ENCODE measurements at places on chromosomes 1 and 21.

DNA sequence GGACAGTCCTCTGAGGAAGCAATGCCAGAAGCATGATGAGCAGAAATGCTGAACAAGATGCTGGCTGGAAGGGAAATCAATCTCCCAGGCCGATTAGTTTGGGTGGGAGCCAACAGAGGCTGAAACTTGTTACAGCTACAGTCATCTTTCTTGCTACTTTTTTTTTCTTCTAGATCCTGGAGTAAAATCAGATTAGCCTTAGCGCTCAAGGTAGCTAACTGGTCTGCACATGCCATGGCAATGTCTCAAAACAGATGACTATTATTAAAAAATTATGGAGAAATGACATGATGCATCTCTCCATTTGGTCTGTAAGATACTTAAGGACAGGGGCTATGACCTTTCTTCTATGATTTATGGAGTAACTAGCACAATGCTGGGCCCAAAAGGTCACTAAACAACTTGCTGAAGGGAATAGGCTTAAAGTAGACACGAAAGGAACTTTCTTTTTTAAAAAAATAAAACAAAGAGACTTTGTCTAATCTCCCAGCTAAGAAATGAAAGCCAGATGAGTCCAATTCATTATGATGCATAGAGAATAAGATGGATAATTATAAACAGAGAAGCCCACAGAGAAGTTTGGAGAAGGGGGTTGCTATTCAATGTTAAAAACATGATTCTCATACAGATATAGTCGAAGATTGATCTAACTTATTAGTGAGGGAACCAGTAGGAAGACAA, 42.5 kb downstream of the UTP25 start:
- no peak for DNase-seq

DNA sequence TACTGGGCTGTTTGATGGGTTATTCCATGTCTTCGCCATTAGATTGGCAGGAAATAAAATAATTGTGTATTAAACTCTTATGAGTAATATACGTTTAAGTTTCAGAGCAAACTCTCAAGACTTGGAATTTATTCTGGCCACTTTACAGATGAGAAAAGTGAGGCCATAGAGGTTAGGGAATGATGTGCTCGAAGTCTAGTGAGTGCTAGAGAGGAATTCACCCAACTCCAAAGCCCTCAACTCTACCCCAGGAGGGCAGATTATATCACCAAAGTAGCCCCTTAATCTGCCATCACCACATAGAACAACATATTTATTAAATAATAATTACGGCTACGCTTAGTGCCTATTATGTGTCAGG, 440 bp upstream of the MUL1 start:
- DNase-seq = no peak

GRCh38 chr21:38817371-38818324, 11.9 kb downstream of the ETS2 start:
- DNase-seq = no peak

DNA sequence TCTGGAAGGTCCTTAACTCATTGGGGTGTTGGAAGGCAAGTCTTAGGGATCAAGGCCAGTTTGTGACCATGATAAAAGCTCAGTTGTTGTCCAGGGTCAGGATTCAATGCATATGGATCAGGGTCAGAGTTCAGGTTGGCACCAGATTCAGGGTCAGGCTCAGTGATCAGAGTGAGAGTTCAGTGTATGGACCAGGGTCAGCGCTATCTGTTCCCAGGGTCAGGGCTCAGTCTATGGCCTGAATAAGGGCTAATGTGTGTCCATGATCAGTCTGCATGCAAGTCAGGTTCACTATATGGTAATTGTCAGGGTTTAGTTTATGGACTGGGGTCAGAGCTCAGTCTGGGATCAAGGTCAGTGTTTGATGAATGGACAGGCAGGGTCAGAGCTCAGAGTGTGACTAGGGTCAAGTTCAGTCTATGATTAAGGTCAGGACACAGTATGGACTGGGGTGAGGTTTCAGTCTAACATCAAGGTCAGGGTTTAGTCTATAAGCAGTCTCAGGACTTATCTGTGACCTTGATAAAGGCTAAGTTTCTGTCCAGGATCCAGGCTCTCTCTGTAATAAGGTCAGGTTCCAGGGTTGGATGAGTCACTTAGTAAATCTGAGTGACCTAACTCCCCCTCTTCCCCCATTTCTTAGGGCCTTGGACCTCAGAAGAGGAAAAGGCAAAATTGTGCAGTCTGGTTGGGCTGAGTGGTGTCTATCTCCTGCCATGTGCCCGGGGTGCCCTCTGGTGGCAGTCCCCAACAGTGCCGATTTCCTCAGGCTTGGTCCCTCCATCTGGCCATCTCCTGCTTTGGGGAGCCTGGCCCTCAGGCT, 23.8 kb downstream of the KNCN start:
- peak; percentile 82 for DNase-seq

DNA sequence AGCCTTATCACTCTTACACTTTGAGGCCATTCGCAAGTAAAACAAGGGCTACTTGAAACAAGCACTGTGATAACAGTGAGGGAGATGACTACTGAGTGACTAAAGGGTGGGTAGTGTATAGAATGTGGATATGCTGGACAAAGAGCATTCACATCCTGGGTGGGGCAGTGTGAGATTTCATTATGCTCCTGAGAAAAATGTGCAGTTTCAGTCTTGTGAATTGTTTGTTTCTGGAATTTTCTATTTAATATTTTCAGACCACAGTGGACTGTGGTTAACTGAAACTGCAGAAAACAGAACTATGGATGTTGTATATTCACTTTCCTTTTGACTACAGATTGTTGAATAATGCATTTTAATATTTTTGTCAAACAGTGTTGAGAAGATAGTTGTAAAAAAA, 25.1 kb upstream of the B3GALT2 start:
- no peak for DNase-seq

DNA sequence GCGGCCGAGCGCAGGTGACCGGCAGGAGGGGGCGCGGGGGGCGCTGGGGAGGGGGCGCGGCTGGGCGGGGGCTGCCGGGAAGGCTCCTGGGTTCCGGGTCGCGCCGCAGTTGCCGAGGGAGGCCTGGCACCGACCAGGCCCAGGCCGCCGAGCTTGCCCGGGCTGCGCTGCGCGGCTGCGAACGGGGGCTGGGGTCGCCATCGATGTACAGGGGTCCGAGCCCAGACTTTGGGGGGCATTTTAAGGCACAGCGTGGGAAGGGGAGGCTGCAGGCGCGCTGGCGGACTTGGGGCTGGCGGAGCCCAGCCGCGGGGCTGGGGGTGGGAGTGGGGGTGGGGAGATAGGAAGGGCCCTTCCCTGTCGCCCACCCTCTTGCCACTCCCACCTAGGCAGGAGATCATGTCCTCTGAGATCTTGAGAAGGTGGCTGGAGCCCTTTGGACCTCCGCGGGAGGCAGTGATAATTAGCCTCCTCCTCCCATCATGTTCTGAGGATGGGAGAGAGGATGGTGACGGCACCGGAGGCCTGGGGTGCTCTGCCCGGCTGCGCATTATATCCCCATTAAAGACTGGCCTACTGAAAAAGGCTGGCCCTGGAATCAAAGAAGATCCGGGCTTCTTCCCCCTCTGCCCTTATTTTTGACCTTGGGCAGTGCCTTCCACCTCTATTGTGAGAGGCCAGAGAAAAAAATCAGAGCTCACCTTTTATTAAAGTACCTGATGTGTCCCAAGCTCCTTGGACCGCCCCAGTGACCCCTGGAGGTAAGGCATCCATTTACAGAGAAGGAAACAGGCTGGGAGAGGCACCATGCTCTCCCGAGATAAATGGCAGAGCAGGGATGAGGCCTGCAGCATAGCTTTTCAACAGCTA, 497 bp downstream of the FBXO44 start:
- no peak for DNase-seq

DNA sequence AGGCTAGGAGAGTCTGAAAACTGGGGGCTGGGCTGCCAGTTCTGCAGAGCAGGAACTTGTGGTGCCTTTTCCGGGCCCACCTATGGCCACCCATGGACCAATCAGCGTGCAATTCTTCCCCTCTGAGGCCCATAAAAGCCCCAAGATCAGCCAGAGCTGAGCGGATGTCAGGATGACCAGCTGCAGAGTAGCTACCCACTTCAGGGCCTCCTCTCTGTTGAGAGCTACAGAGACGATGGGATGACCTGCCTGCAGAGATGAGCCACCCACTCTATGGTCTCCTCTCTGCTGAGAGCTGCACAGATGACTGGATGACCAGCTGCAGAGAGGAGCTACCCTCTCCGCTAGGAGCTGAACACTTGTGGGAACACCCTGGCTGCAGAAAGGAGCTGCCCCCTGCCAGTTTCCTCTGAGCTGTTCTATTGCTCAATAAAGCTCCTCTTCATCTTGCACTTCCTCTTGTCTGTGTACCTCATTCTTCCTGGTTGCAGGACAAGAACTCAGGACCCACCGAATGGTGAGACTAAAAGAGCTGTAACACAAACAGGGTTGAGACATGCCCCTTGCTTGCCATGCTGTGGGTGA, 12.8 kb upstream of the AADACL4 start:
- DNase-seq = no peak

DNA sequence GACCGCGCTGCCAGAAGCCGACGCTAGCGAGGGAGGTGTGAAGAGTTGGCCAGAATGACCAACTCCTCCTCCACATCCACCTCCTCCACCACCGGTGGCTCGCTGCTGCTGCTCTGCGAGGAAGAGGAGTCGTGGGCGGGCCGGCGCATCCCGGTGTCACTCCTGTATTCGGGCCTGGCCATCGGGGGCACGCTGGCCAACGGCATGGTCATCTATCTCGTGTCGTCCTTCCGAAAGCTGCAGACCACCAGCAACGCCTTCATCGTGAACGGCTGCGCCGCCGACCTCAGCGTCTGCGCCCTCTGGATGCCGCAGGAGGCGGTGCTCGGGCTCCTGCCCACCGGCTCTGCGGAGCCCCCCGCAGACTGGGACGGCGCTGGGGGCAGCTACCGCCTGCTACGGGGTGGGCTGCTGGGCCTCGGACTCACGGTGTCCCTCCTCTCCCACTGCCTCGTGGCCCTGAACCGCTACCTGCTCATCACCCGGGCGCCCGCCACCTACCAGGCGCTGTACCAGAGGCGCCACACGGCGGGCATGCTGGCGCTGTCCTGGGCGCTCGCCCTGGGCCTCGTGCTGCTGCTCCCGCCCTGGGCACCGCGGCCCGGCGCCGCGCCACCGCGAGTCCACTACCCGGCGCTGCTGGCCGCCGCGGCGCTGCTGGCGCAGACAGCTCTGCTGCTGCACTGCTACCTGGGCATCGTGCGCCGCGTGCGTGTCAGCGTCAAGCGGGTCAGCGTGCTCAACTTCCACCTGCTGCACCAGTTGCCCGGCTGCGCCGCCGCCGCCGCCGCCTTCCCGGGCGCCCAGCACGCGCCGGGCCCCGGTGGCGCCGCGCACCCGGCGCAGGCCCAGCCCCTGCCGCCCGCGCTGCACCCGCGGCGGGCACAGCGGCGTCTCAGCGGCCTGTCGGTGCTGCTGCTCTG, 1.2 kb downstream of the GPR88 start:
- peak; percentile 41 for DNase-seq

GRCh38 chr1:236064674-236065508, at the start of gene NID1:
NID1 (minus strand) TSS chr1:236065090; CDS start chr1:236065079, 11 bp downstream.
- peak; percentile 34 for DNase-seq

DNA sequence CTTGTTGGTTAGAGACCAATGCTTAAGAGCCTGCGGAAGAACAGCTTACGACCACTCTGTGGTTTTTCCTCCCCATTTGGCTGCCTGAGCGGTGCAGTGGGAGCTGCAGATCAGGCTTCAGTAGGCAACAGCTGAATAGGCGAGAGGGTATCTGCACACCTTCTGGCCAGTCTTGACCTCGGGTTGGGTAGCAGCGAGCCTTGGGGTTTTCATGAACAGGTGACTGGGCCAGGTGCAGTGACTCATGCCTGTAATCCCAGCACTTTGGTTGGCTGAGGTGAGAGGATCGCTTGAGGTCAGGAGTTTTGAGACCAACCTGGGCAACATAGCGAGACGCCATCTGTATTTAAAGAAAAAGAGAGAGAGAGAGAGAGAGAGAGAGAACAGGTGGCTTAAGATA, 41.0 kb downstream of the NENF start:
- DNase-seq = no peak

- no peak for DNase-seq
Measured at GRCh38 chr1:246067432-246068216, 439.5 kb downstream of the SMYD3 start.

DNA sequence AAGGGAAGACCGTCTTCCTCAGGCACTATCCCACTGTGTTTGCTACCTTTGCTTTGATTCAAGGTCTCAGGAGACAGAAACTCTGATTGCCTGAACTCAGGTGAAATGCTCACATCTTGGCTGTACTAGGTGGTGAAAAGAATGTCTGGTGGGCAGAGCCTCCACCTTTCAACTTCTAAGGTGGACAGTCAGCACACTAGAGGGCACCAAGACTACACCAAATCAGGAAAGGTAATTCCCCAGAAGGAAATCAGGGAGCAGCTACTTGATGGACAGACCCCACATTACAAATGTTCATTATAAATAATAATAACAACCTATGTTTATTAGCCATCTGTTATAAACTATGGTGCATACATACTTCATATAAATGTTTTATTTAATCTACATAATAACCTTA, 220.9 kb downstream of the ATG4C start:
- no peak for DNase-seq

GRCh38 chr1:176456795-176457194, 6.2 kb upstream of the PAPPA2 start:
- DNase-seq = no peak

GRCh38 chr1:187872550-187872949, 1043.8 kb downstream of the PLA2G4A start:
- DNase-seq = no peak

DNA sequence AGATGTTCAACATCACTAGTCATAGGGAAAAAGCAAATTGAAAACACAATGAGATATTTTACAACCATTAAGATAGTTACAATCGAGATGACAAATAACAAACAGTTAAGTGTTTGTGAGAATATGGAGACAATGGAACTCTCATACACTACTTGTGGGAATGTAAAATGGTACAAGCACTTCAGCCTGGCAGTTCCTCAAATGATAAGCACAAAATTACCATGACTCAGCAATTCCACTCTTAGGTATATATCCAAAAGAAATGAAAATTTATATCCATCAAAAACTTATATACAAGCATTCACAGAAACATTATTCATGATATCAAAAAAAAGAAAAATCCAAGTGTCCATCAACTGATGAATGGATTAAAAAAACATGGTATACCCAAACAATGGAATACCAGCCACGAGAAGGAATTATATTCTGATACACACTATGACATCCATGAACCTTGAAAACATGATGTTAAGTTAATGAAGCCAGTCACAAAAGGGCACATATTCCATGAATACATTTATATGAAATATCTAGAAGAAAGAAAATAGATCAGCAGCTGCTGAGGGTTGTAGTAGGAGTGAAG, 76.4 kb downstream of the EVI5 start:
- no peak for DNase-seq

DNA sequence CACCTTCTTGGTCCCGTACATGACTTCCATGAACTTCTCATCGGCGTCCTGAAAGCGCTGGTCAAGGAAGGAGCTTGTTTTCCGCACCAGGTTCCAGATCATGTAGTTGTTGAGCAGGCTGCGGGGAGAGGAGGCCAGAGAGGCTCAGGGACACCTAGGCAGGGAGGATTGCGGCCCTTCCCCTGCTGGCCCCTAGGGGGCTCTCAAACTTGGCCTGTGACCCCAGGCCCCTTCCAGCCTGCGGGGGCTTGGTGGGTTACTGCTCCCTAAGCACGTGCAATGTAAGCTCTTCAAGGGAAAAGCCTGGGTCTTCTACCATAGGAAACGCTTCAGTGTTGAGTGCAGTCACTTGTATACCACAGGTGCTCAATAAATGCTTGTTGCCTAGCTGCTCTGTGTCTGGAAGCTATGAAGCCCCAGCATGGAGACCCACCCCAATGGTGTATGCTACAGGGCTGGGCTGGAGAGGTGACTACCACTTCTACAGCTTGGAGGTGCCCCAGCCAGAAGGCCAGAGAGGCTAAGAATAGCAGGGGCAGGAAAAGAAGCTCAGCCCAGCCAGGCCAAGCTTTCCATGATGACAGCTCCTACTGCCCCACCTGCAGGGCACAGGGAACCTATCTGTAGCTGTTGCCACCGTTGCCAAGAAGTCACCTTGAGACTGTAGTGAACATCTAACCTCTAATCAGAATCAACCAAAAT, 45.1 kb downstream of the ECE1 start:
- DNase-seq = peak; percentile 30
